Amniotic epithelial cell (primary cell): ENCODE measurements at places on chromosomes 13 and 19.

DNA sequence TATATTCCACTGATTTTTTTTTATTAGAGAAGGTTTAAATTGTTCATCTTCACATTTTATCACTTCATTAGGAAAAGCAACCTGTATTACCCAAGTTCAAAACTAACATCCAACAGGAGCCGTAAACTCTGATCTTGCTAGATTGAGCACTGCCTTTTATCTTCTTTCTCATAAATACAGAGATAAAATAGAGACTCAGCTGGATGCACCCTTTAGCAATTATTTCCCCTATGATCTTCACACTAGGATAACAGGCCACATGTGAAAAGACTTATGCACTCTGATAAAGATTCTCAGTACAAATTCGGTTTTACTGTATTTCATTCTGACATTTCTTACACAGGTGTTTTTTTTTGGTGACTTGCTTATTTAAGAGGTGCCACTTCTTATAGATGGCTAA lies 2438.2 kb upstream of the PCDH20 start:
- no peak for DNase-seq

DNA sequence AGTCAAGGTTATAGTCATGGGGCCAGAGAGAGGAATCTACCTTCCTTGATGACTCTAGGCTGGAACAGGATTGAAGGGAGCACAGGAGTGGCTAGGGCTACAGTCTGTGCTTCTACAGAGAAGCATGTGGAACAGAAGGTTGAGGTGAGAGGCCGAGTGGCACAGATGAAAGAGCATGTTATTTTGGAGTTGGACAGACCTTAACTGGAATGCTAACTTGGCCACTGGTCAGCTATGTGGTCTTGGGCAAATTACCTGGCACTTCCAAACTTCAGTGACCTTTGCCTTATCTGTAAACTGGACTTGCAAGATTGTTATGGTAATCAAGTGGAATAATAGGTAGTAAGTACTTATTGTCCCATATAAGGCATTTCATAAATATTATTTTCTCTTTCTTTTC lies 252.7 kb downstream of the KCNRG start:
- DNase-seq, result no peak

- DNase-seq, result peak; percentile 24
Observed at GRCh38 chr19:48461982-48462655, 6.7 kb downstream of the KCNJ14 start.

- DNase-seq, result no peak
Observed at GRCh38 chr19:12834976-12835757, 788 bp upstream of the RTBDN start.

- DNase-seq, result no peak
Observed at GRCh38 chr19:43286096-43286495, 16.8 kb upstream of the PSG9 start.
